Uterus (tissue), 4 donors: ENCODE measurements at places on chromosomes 6 and 20.

DNA sequence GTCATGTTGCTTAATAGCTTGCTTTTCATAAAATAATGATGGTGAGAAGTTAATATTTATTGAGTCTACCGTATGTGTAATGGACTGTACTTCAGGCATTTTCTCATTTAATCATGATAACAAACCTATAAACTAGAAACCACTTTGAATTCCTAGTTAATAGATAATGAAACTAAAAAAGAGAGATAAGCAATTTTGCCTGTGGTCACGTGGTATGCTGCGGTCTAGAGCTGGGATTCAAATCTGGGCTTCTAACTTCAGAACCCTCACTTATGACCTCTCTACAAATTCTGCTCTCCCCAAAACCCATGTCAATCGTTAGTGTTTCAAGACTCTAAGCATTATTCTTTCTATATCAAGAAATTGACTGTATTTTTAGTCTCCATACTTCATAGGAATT, 700.7 kb downstream of the PRKN start:
- no peak for DNase-seq

DNA sequence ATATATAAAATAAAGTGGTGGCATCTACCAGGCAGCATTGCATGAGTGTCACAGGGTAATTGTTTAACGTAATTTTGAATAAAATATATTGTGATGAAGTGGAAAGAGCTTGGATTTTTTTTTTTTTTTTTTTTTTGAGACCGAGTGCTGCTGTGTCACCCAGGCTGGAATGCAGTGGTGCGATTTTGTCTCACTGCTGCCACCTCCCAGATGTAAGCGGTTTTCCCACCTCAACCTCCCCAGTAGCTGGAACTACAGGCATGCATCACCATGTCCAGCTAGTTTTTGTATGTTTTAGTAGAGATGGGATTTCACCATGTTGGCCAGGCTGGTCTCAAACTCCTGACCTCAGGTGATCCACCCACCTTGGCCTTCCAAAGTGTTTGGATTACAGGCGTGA, 81.1 kb upstream of the SMIM8 start:
- DNase-seq: no peak

- no peak for DNase-seq
These were observed 146.8 kb upstream of the UST start for GRCh38 chr6:148599967-148600426.

DNA sequence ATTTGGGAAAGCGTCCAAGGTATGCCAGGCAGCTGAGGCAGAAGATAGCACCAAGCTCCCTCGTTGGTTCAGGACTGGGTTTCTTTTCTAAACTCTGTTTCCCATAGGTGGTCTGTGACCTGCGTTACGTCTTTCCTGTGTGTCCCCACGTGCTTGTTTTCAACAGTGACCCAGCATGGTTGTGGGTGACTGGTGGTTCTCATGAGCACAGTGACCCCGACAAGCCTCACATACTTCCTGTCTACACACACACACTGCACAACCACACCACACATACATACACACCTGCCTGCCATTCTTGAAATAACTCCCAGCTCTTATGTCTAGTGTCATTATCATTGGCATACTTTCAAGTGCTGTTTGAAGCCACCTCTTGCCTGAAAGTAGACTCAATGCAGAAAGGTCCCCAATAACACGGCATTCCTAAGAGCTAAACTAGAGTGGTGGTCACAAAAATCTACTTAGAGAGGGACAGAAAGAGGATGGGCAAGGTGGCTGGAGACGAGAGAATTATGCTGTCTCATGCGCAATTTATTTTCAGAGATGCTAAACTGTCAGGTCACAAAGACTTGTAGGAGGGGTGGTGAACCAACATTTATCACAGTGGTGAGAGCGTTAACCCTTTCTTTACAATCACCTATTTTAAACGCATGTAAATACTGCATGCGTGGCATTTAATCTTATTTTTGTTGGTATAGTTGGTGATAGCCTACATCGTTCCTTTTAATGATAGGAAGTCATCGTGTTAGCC, 66.7 kb downstream of the GCNT2 start:
- no peak for DNase-seq

DNA sequence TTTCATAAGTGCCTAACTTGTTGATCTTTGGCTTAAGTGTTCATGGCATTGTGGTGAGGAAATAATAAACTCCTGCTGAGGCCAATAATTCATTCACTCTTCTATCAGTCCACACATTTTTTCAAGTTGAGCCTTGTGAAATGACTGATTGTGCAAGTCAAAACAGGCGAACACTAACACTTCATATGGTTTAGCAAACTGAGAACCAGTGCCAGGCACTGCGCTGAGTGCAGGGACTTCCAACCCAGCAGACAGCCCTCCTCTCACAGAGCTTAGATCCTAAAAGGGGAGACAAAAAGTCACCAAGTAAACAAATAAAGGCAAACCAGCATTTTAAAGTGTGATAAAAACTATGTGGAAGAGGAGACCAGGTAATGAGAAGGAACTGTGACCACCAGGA, 435.0 kb downstream of the PTPRT start:
- no peak for DNase-seq
